ENCODE measurements at places on chromosomes 2 and 18.
A peak's percentile ranks its signal among the peaks of the same experiment; 100 is the strongest.

DNA sequence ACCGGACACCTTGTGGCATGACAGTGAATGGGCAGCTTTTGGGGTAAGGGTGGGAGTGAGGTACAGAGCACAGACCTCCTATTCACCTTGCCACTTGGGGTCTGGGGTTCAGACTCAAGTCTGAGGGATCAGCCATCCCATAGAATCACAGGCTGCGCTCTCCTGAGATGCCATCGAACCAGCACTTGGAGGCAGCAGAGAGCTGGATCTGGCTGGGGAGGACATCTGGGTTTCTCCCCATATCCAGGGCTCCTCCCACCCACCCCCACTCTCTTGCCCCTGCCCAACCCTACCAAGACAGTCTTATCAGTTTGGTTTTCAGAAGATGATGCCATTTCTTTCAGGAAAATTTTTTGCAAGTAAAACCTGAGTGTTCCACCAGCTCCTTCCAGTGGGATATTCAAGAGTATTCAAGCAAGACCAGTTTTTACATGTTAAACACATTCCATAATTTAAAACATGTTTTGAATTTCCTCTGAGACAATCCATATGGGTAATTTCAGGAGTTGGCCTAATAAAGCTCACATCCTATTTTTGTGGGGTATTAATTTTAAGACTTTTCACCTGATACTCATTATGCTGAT lies 29.2 kb upstream of the TEX44 start:
- DNase-seq, result no peak

GRCh38 chr2:17853799-17854198 lies 24.7 kb upstream of the KCNS3 start:
- DNase-seq, result no peak

- no peak for DNase-seq
These were observed 13.5 kb upstream of the IGFBP2 start for GRCh38 chr2:216619411-216620393.

DNA sequence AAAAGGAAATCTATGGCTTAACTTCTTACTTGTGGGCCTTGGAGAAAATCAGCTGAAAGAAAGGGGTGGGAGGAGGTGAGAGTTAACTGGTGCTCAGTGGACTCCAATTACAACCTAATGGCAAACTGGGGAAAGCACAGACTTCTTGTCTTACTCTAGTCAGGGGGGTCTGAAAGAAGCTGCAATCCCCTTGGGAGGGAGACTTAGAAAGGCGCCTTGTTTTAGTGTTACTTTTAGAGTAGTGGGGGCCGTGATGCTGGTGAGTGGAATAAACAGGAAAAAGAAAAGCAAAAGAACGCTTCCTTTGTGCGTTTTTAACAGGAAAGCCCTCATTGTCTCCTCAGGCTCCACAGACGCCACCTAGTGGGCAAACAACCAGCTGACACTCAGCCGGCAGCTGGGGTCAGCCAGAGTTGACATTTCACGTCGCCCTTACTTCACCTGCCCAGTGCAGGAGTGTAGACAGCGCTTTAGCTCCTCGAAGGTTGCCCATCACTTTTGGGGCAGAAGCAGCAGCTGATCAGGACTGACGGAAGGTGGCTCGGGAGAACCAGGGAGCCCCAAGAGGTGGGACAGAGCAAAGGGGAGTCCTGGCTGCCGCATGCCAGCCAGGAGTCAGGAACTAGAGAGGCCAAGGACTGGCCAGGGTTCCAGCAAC lies 55.9 kb upstream of the GORASP2 start:
- DNase-seq, result peak; percentile 25

- no peak for DNase-seq
These were observed 592 bp downstream of the ME2 start for GRCh38 chr18:50879302-50880118.

GRCh38 chr2:111157798-111158197 lies 37.1 kb downstream of the BCL2L11 start:
- no peak for DNase-seq

DNA sequence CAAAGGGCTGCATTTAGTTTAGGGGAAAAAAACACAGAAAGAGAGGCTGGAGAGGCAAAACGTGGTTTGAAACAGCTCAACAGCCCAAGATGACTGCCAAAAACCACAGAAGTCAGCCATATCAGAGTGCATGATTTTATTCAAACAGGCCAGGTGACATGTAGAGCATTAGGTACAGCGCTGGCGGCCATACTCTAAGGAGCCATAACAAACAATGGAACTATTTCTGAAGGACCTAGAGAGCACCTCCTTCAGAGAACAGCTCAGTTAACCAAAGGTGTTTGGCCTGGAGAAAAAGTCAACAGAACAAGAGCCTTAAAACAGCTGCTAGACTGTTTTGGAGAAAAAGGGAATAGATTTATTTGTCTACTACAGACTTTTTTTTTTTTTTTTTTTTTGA lies 2.6 kb downstream of the THADA start:
- no peak for DNase-seq

Data from activated CD8-positive, alpha-beta memory T cell treated with anti-CD3 and anti-CD28 coated beads for 1 hour (primary cell).